ENCODE measurements at places on chromosomes 5 and 9.
A peak's percentile ranks its signal among the peaks of the same experiment; 100 is the strongest.

DNA sequence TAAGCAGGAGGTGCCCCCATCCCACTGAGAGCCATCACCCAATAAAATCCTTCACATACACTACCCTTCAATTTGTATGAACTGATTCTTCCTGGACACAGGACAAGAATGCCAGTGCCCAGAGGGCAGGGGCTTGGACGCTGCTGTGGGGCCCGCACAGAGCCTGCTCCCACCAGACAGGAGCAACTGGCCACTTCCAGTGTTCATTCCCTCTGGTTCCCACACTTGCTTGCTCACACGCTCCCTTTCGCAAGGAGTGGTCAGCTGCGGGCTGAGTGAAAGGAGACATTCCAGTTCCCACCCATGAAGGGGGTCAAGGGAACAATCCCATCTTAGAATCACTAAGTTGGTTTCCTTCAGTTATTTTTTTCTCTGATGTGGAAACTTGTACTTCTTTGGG is 314.5 kb upstream of the ACO1 start:
- no peak for DNase-seq

- peak; percentile 59 for DNase-seq
Observed at GRCh38 chr9:70081120-70081495, 37.5 kb downstream of the MAMDC2 start.

- DNase-seq: no peak
Observed at GRCh38 chr9:21450733-21451394, 10.6 kb downstream of the IFNA1 start.

DNA sequence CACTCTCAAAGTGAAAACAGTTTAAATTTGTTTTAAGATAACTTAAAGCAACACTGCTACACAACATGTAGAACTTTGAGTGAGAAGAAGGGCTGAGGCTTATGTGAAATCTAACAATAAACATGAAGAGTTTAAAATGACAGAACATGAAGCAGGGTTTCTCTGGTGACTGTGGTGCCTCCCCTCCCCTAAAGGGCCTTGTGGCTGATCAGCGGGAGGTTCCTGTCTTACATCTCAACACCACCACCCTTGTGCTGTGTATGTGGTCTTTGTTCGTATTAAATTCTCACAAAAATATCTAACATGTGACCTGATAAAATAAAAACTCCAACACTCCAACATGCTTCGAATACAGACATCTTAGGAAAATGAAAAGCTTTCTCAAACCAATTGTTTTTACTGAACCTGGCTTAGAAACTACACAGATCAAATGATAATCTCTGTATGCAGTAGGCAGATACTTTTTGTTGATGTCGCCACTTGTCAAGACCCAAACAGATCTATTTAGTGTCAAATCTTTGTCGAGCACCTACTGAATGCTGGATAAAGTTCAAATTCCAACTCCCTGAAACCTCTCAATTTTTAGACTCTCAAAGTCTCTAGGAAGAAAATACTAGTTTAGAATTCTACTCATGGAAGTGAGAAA is 9.9 kb upstream of the IQGAP2 start:
- no peak for DNase-seq

- no peak for DNase-seq
Observed at GRCh38 chr5:18216016-18216415, 581.8 kb downstream of the TAF11L14 start.

DNA sequence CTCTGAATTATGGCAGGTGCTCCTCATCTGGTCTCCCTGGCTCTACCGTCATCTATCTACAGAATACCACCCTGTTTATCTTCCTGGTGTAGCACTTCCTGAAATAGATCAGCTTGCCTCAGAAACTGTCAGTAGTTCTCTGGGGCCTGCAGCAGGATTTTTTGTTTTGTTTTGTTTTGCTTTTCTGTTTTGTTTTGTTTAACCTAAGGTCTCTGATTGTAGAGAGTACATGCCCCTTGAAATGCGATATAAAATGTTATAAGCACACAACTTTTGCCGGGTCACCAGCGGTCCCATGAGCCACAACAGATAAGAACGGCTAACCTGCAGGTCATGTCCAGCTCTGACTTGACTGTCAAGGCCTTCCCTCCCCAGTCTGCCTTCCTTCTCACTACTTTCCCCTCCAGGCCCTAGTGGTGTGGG is 26.6 kb upstream of the CREBRF start:
- no peak for DNase-seq

GRCh38 chr9:77847626-77848025 is 184.0 kb downstream of the GNAQ start:
- DNase-seq: no peak

DNA sequence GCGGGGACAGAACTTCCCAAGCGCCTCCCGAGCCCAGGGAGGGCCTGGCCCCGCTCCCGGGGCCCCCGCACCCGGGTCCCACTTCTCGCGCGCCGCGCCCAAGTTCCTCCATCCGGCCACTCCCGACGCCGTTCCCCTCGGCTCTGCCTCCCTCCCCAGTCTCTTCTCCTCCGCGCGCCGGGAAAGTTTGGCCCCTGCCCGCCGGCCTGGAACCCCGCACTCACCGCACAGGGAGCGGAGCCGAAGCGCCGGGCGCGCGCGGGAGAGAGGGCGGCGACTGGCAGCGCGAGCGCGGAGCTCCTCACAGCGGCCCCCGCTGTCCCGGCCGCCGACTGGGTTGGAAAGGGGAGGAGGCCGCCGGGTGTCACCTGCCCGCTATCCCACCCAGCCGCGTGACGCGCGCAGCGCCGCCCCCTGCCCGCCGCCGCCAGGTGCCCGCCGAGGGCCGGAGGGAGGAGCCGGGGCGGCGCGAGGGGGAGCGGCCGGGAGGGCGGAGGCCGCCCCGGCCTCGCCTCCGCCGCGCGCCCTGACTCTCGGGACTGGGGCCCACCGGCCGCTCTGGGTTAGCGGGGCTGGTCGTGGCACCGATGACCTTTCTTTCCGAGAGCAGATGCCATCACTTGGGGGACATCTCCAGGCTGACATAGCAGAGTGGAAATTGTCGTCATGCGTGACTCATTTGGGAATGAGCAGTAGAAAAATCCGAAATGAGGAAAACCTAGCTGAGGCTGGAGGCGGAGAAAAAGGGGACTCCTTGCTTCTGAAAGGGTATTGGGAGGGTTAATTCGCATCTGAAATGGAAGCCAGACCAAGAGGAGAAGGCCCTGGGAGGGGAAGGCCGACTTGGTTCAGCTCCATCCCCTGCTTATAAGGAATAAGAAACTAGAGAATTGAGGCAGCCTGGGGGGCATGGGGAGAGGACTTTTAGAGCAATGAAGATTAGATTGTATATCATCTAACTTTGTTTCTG is at the start of gene ELOVL7:
ELOVL7 (minus strand) TSS at position 334 of the 970 bp plus-strand sequence. CDS start 56,872 bp downstream, outside the sequence.
- DNase-seq: peak; percentile 47

DNA sequence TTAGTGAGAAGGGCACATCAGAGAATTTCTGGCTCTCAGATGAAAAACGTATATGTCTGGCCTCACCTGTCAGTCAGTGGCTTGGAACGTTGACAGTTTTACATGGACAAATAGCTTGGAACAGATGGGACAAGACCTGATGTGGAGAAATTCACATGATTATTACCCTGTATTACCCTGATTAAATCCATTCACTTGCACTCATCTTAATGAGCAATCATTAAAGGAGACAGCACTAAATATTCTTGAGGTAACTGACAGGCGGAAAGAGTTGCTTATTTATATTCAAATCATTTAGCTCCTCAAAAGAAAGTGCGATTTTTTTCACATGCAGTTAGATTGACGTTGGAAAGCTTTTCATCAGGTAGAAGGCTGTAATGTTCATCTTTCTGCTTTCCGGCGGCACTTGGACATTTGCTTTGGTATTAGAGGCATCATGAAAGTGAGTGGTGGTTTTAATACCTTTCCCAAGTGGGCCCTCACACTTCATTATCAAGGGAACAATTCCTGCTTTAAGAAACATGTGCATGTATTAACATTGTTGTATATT is 11.7 kb upstream of the TAS2R1 start:
- no peak for DNase-seq

DNA sequence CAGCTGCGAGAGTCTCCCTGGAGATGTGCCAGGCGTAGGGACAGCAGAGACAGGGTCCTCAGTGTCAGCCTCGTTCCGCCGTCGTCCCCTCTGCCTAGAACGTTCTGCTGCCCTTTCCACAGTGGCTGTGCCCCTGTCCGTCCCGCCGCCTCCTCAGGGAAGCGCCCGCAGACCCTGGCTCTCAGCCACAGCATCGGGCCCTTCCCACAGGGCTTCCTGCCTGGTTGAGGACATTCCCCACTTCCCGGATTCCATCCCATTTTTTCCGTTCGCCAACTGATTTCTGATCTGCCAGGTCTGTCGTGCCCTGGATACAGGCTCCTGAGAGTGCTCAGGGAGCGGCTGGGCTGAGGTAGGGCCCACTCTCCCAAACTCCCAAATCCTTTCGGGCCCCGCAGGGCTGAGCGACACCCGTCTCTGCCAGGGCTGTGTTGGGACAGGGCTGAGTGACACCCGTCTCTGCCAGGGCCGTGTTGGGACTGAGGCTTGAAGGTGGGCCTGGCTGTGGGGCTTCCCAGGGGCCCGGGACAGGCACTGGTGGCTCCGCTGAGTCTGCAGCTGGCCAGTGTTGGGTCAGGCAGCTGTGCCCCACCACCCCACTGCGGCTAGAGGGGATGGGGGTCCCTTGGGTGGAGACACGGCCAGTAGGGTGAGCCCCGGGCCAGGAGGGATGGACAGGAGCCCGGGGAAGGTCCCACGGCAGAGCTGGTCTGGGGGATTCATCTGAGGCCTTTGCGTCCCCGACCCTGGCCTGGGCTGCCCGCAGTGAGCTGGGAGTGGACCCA is 15.9 kb downstream of the DNLZ start:
- DNase-seq: no peak

DNA sequence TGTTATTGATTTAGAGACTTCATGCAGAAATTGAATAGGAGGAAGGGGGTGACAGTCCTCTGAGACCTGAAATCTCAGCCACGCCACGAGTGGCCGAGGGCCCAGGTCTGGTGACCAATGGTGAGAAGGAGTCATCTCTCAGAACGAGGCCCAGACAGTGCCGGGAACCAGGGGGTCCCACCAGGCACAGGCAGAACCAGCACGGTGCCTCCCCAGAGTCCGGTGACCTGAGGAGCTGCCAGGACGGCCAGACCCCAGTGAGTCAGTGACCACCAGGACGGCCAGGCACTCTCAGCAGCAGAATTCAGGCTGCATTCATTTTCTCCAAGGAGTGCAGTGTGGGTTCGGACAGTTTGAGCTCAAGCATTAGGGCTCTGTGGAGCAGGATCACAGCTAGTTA is 43.8 kb upstream of the NKD2 start:
- no peak for DNase-seq

DNA sequence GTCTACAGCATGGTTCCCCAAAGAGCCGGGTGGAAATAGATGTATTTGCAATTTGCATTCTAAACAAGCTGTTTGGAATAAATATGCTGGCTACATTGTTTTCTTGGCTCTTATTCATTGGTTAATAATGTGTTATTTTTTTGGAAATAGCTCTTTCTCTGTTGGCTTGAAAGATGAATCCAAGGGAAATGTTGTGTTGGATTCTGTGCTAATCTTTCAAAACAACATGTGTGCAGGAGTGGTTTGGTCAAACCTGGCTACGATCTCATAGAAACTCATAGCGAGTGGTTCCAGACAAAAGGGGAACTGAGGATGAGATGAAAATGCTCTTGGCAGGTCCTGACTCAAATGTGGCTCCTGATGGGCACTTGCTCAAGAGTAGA is 63.7 kb upstream of the CXCL14 start:
- DNase-seq: no peak

- no peak for DNase-seq
Observed at GRCh38 chr5:179221196-179221876, 123.9 kb downstream of the ADAMTS2 start.
